ENCODE measurements at places on chromosomes 11 and 22.

DNA sequence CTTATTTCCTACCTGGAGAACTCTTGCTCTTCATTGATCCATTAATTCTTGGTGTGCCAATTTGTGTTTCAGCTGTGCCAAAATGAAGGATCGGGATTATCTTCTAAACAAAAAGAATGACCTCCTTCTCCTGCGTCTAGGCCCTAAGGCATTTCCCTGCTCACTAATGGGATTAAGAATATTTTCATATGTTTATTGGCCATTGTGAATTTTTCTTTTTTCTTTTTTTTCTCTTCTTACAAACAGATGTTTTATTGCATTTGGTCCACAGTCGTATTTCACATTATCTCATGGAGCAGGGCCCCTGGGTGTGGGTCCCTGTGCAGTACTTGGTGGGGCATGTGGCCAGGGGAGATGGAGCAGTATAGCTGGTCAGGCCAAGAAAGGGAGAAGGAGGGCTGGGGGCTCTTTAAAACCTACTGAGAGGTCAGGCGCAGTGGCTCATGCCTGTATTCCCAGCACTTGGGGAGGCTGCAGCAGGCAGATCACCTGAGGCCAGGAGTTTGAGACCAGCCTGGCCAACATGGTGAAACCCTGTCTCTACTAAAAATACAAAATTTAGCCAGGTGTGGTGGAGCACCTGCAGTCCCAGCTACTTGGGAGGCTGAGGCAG lies 35.3 kb upstream of the HORMAD2 start:
- DNase-seq = no peak

GRCh38 chr11:90500922-90501568 lies 278.2 kb upstream of the CHORDC1 start:
- DNase-seq = no peak

DNA sequence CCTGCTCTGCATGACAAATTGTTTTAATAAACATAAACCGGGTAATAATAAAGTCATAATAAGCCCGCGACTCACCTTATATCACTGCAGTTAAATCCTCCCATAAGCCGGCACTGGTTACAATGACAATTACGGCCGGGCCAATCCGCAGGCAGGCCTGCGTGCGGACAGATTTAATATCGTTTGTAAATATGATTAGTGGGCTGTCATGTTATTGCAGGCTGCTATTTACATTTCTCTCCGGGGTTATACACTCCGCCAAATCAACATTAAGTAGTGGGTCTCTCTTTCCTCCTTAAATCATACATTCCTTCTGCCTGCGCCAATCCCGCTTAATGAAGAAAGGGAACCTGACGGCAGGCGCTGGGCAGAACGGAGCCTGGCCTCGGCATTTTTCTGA lies 51.8 kb upstream of the LMO1 start:
- DNase-seq = no peak

GRCh38 chr11:72373163-72373562 lies 61.2 kb downstream of the CLPB start:
- DNase-seq = no peak

GRCh38 chr11:19979519-19979845 lies 180.8 kb downstream of the DBX1 start:
- DNase-seq = no peak

DNA sequence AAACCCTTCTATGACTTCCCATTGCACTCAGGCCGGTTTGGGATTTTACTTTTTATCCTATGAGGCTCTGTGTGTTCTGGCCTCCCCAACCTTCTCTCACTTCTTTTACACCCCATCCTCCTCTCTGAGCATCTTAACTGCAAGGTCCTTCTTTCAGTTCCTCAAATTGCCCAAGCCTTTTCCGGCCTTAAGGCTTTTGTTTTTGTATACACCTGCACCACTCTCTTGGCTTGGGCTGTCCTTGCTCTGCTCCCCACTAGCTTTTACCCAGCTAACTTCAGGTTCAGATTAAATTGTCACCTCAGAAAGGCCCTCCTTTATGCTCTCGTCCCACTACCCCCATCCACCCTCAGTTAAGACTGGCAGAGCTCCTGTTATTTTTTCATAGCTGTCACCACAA lies 55.5 kb downstream of the FAM83F start:
- DNase-seq = no peak

- DNase-seq = no peak
Measured at GRCh38 chr11:16857186-16857585, 118.7 kb downstream of the C11orf58 start.

DNA sequence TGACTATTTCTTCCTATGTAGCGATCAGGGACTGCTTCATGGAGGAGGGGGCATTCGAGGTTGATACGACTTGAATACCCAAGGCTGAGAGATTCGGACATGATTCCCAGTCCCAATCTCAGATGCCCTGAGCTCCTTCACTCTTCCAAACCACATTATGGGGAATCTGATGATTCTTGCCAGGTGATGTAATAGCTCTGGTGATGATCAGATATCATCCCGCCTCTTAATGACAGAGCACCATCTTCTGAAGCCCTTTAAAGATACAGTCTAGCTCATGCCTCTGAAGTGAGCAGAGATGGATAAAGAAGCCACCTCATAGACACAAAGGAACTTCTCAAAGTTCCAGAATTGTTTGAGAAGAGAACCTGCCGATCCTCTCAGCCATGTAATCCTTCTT lies 8.9 kb upstream of the CLMP start:
- DNase-seq = no peak

- DNase-seq = peak; percentile 44
Measured at GRCh38 chr22:45994491-45995404, 17.8 kb upstream of the WNT7B start.

- no peak for DNase-seq
Measured at GRCh38 chr11:82969811-82970210, 68.3 kb downstream of the DDIAS start.

DNA sequence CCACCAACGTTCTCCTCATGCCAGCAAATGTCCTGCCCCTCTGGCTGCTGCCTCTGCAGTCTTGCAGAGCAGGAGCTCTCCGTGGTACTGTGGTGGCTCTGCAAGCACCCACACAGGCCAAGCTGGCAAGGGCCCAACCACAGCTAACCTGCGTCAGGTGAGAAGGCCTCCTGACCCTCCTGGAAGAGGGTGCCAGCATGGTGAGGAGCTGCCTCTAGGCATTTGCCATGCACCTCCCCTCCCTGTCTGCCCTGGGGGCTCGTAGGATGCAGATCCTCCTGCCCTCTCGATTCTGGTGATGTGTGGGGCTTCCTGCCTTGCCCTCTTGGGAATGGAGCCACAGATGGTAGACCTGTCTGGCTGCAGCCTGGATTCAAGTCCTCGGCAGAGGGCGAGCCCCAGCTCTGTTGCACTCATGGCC lies 1408.8 kb downstream of the TBC1D22A start:
- DNase-seq = no peak

GRCh38 chr11:69183613-69184012 lies 27.9 kb downstream of the SMIM38 start:
- no peak for DNase-seq

GRCh38 chr11:1557904-1558774 lies 13.9 kb downstream of the DUSP8 start:
- DNase-seq = peak; percentile 42

DNA sequence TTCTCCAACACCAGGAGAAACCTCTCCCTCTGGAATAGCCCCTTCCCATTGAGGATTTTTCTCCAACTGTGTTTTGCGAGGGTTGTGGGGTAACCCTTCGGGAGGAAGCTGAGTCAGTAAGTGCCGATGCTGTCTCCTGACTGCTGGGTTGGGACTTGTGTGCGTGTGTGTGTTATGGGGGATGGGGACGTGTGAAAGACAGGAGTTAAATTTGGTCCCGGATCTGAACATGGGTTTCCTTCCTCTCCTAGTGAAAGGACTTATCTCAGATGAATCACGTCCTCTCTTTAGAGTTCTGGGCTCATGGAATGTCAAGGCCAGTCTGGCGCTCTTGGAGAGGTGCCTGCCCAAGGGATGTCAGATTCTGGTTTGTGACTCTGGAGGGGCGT lies 33.3 kb downstream of the KIAA1671 start:
- peak; percentile 47 for DNase-seq

DNA sequence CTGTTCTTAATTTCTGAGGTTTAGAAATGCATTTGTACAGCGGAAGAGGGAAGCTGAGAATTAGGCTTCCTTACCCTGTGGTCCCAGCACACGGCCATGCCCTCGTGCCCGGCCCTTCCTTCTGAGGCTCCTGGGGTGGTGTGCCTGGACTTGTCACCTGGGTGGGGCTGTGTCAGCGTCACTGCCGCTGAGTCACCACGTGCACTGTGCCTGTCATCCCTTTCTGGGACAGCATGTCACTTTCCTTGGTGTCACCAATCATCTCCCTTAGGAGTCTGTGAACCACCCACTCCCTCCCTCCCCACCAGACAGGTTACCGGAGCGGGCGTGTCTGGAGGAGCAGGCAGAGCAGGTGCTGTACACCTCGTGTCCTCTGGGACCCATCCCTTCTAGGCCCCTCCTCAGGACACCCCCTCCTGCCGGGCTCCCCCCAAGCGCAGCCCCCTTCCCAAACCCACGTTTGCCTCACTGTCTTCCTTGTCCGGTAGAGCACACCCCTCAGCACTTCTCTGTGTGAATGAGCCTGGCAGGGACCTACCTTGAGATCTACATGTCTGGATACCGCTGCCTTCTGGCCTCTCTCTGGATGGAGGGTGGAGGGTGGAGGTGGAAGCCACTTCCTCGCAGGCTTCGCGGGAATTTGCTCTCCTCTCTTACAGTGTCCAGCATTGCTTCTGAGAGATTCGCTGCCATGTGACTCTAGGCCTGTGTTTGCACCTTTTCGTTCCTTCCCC lies 367.6 kb downstream of the TBC1D22A start:
- DNase-seq = no peak

GRCh38 chr11:130474637-130475400 lies 26.4 kb downstream of the ADAMTS15 start:
- DNase-seq = no peak

DNA sequence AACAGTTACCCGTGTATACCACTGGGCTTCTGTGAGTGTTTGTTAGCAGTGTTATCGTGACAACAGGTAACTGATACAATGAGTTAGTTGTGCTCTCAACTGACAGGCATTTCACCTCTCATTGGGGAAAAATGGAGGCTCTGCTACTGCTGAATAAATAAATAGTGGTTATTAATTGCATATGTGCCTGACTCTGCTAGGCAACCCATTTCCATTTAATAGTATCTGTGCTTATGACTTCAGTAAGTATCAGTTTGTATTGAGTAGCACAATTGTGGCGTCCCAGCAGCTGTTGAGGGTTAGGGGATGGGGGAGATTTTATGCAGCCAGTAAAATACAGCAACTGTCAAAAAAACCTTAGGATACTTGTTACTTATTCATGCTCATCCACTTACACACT lies 123.4 kb upstream of the SEZ6L start:
- no peak for DNase-seq

DNA sequence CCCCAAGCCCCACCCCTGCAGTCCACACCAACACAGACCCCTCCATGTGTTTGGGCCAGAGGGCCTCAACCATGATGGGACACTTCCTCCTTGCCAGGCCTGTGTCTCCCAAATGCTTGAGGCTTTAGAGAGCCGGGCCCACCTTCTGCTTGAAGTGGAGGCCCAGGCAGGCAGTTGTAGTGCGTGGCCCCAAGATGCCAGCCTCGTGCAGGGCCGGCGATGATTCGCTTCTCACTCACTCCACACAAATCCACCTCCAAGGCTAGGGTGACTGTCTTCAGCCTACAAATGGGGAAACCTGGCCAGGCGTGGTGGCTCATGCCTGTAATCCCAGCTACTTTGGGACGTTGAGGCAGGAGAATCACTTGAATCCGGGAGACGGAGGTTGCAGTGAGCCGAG lies 5.7 kb downstream of the PRR5 start:
- DNase-seq = no peak

GRCh38 chr11:114239753-114240161 lies 56.4 kb upstream of the NNMT start:
- DNase-seq = no peak

DNA sequence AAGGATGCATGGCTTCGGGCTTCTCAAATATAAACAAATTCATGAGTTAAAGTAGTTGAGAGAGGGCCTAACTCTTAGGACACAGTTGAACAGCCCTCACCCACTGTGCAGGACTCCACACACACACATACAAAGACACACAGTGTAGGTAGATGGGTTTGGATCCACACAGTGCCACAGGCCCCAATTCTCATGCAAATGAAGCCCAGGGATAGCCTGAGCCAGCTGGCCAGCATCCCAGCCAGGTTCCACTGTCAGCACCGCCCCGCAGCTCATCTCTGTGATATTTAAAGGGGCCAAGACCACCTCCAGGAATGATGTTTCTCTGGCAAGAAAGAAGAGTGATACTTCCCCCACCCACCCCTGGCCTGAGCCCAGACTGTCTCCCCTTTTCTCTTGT lies 11.7 kb downstream of the SLC35C1 start:
- DNase-seq = no peak

DNA sequence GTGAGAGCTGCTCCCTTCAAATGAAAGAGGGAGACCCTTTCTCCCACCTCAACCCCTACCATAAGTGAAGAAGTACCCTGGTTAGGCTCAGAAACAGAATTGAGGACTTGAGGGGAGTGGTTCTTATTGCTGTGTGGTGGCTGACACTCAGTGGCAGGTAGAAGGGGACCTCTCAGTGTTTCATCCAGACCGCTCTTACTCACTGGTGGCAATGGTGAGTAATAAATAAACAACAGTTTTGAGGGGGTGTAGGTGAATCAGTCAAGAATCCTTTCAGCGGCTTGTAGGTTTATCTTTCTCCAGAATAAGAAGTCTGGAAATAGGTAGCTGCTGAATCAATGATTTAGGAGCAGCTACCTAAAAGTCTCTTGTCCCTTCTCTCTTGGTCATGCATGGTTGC lies 403.4 kb upstream of the B3GAT1 start:
- DNase-seq = no peak

DNA sequence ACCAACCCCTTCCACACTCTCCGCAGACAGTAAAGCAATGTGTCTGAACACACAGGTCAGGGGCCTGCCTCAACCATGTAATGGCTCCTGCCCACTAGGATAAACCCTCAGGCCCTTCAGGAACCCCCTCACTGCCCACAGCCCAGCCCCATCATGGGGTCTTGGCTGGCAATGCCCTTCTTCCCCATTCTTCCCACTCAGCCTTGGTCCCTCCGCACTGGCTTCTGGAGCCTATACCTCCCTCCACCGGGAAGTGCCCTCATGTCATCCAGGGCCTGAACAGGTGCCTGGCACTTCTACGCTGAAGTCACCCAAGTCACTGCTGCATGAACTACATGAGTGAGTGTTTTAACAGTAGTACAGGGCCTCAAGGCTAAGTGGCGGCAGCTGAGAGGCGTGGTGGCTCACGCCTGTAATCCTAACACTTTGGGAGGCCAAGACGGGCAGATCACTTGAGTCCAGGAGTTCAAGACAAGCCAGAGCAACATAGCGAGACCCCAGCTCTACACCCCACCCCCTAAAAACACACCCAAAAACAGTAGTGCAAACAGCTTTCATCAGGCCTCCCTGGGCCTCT lies 74.8 kb upstream of the PITPNB start:
- no peak for DNase-seq

- no peak for DNase-seq
Measured at GRCh38 chr11:28250192-28250591, 142.0 kb downstream of the METTL15 start.

- DNase-seq = no peak
Measured at GRCh38 chr11:72738199-72739141, 13.7 kb downstream of the ARAP1 start.

GRCh38 chr11:68454767-68455166 lies 5.8 kb upstream of the PPP6R3 start:
- no peak for DNase-seq

- no peak for DNase-seq
Measured at GRCh38 chr22:41469218-41469851, 418 bp downstream of the ACO2 start.
